Stimulated activated CD4-positive, alpha-beta T cell treated with anti-CD3 and anti-CD28 coated beads, Interleukin-12 subunit alpha, Interleukin-12 subunit beta, amount 100 ng/mL, for 24 hours (primary cell): ENCODE measurements at places on chromosomes 12 and 14.

- DNase-seq: no peak
Measured at GRCh38 chr12:24906141-24906540, 42.8 kb downstream of the BCAT1 start.

DNA sequence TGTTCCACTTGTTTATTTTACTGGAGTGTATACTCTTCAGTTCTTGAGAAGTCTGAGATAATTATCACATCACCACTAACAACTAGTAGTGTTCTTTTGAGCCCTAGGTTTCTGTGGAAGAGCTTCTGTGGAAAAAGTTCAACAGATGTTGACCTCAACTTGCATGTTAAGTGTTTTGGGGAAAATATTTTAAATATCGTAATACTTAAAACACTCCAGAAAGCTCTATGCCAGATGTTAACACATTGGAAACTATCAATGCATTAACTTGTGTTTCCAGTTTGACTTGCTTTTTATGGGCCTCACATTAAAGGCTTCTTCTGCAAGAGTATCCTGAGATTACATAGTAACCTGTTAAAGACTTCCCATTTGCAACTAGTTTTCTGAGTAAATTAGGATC is 173.1 kb downstream of the DUSP6 start:
- DNase-seq: no peak

DNA sequence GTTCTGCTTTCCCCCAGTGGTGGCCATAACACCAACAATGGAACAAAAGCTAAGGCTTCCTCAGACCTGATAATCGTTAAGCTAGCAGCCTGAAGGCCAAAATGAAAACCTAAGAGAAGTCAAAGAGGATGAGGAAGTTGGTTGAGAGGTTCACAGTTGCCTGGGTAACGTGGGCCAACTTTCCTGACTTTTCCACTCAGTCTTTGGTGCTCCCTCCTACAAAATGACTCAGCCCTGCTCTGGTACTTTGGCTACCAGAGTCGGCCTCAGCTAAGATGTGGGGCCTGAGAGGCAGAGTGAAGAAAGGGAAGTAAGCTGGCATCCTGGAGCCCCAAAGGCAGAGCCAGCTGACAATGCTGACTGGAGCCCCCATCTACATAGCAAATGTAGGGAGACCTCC is 14.9 kb upstream of the FKBP11 start:
- DNase-seq: no peak

- no peak for DNase-seq
Measured at GRCh38 chr14:76715511-76716081, 45.7 kb upstream of the VASH1 start.

DNA sequence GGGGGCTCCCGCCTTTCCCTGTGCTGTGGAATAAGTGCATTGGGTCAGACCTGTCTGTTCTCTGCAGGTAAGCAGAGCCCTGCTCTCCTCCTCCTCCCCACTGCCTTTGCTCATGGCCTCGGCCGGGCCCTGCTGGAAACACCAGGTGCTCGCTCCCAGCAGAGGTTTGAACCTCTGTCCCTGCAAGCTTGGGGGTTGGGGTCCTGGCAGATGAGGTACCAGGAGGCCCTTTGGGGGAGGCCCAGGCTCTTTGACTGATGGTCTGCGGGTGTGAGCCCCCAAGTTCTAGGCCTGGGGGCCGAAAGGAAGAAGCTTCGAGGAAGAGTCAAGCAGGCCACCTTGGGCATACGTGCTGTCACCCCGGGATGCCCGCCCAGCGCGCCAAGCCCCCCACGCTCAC is 22.1 kb upstream of the CEP170B start:
- no peak for DNase-seq

DNA sequence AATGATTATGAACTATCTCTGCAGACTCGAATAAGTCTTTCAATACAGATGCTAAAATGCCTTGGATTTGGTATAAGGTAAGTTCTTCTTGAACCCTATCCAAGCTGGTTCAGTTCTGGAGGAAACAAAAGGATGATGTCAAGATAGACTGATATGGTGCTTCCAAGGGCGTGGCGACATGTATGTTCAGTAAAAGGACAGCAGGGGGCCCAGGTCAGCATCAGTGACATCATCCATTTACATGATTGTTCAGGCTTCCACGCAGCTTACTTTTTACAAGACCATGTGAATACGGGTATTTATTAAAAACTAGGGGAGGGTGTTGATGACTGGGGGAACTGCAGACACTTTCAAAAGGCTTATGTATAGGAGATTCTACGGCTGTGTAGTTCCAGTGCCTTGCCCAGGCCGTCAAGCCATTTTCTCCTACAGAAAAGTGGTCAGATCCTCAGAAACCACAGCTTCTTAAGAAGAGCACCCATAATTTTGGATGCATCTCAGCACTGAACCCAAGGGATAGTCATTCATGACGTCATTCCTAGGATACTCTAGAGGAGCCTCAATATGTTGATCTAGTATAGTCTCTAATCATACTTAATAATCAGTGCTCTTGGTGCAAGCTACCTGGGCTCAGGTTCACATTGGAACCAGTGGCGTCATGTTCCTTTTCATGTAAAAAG is 527.7 kb downstream of the FUT8 start:
- DNase-seq: peak; percentile 20

DNA sequence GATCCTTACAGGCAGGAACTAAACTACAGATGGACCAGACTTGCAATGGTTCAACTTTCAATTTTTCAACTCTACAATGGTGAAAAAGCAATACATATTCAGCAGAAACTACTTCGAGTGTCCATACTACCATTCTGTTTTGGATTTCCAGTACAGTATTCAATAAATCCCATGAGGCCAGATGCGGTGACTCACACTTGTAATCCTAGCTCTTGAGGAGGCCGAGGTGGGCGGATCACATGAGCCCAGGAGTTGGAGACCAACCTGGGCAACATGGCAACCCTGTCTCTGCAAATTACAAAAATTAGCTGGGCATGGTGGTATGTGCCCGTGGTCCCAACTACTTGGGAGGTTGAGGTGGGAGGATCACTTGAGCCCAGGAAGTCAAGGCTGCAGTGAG is 336.1 kb downstream of the MED13L start:
- DNase-seq: no peak

DNA sequence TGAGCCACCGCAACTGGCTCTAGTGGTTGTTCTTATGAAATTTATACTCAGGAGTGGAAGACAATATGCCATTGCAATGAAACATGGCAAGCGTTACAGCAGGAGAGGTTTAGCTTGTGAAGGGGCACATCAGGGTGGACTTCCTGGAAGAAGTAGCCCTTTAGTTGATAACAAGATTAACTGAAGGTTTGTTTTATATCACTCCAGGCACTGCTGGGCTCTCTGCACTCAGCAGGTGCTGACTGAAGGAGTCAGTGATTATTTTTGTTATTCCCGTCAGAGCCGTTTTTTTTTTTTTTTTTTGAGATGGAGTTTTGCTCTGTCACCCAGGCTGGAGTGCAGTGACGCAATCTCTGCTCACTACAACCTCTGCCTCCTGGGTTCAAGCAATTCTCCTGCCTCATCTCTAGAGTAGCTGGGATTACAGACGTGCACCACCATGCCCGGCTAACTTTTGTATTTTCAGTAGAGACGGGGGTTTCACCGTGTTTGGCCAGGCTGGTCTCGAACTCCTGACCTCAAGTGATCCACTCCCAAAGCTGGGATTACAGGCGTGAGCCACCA is 17.6 kb upstream of the GPR68 start:
- DNase-seq: no peak

DNA sequence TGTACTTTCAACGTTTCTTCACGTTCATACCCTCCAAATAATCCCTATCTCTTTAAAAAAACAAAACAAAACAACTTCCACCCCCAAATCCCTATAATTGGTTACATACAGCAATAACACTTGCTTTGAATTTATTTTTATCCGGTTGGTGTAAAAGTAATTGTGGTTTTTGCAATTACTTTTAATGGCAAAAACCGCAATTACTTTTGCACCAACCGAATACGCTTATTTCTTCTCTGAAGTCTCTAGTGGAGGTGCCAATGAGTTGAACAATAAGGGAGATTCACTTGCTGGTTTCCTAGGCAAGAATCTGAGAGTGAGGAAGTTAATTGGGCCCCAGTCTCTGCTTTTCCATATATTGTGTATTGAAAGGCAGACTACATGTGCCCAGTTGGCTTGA is 133.3 kb downstream of the DACT1 start:
- DNase-seq: no peak

GRCh38 chr14:21749306-21749868 is 75.8 kb upstream of the OR4E1 start:
- DNase-seq: no peak

- no peak for DNase-seq
Measured at GRCh38 chr12:1419849-1420371, 174.5 kb downstream of the FBXL14 start.

DNA sequence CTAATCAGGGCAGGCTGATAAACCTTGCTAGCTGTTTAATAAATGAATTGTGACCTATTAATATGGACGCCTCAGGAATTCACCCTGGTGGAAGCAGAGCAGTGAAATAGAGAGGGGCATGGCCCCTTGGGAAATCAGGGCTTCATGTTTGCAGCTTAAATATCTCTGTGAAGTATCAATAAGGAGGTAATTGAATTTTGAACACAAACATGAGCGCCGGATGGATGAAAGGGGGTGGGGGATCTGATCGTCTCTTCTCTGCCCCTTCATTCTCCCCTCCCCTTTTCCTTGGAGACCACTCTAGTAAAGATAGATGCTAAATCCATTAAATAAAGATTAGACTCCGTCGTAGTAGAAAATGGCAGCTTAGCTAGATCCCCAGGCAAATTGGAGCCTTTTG is 70.5 kb downstream of the LIN52 start:
- no peak for DNase-seq

GRCh38 chr14:70655110-70655826 is 13.6 kb downstream of the TTC9 start:
- DNase-seq: peak; percentile 65

DNA sequence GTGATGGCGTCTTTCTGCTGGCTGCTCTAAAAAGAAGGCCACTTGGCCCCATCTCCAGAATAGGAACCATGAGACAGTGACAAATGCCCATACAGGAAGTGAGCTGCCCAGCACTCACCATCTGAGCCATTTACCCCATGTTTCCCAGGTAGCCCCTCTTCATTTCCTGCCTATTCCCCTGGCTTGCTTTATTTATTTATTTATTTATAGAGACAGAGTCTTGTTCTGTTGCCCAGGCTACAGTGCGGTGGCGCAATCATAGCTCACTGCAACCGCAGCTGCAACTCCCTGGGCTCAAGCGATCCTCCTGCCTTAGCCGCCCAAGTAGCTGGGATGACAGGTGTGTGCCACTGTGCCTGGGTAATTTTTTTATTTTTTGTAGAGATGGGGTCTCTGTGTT is 71.2 kb downstream of the RIN3 start:
- DNase-seq: no peak

- DNase-seq: no peak
Measured at GRCh38 chr12:29187756-29188155, 38.7 kb downstream of the FAR2 start.

DNA sequence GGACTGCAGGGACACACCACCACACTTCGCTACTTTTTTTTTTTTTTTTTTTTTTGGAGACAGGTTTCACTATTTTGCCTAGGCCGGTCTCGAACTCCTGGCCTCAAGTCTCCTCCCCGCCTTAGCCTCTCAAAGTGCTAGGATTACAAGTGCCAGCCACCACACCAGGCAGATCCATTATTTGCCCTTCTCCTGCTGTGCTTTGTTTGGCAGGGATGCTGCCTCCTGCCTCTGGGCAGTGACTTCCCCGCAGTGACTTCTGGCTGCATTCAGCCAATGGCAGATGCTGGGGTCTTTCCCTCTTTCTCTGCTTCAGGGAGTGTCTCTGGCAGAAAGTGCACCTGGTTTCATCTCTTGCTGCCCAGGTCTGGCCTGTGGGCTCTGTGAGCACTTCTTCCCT is 6.7 kb upstream of the MORN3 start:
- DNase-seq: no peak

GRCh38 chr12:113798552-113798951 is 167.6 kb downstream of the RBM19 start:
- no peak for DNase-seq

GRCh38 chr12:124392271-124392666 is 97.4 kb downstream of the RFLNA start:
- no peak for DNase-seq

GRCh38 chr12:95291501-95291900 is 73.9 kb downstream of the VEZT start:
- no peak for DNase-seq

DNA sequence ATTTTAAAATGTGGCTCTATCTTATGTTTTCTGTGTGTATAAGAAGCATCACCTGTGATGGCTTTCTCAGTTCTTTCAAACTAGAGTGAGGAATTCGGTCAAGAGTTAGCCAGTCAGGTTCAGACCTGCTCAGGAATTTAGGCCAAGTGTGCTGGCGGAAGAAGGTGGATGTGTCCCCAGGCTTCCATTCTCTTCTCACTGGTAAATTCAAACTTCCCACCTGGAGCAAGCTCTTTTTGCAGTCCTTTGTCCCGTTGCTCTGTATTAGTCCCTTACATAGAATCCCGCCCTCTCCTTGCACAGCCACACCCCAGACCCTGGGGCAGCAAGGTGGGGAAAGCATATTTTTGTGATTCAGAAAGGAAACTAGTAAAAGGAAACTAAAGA is 124.7 kb upstream of the PWP1 start:
- DNase-seq: no peak

GRCh38 chr14:74575507-74575906 is 36.5 kb downstream of the LTBP2 start:
- no peak for DNase-seq

- DNase-seq: no peak
Measured at GRCh38 chr12:16520328-16520727, 85.6 kb downstream of the LMO3 start.

GRCh38 chr14:76904740-76905569 is 78.7 kb downstream of the LRRC74A start:
- DNase-seq: peak; percentile 60

GRCh38 chr12:31715283-31715825 is 13.5 kb downstream of the AMN1 start:
- DNase-seq: no peak
